Cortex of kidney (tissue), 1 donor: ENCODE measurements at places on chromosomes 2 and 18.

DNA sequence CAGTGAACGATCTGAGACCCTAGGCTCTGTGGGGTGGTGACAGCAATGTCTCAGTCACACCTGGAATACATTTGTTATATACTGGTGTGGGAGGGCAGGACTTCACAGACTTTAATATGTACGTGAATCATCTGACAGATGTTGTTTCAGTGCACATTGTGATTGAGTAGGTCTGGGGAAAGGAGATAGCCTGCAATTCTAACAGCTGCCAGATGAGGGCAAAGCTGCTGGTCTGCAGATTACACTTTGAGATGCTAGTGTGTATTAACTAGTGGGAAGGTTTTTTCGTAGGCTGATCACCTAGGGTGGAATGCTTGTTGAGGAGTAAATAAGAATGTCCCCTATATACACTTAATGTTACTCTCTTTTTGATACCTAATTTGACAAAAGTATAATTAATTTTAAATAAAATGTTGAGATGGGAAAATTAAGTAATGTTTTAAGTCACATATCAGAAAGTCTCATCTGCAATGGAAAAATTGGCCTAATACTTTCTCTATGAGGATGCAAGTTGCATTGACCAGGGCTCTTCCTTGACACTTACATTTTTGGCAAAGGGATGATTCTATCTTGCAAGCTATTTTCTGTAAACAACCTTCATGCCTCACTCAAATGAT, 496.9 kb upstream of the HNMT start:
- no peak for DNase-seq

DNA sequence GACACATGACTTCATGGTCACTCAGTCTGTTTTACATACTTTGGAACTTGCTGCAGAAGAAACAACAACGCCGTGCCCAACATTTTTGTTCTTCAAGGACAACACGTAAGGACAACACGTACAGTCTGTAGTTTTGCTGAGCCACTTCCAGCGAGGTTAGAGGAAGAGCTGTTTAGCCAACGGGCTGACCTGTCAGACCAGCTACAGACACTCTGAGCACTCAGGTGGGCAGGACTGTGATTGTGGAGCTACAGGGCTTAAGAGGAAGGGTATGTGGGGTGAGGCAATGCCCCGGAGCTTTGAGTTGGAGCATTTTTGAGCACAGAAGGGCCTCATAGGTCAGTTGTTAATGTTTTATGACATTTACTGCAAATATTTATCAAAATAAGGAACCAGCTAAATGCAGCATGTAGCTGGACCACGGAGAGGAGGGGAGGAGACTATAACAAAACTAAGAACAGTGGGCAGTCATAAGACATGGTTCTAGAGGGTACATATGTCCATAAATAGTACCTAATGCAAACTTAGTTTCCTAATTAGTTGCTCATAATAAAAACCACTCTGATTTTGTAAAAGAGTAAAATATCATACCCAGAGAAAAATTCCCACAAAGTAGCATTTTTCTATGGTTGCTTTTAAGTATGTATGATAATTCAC, 26.3 kb upstream of the NPC1 start:
- DNase-seq: no peak

- DNase-seq: no peak
These were observed 34.2 kb downstream of the RNU4ATAC start for GRCh38 chr2:121564905-121565304.

DNA sequence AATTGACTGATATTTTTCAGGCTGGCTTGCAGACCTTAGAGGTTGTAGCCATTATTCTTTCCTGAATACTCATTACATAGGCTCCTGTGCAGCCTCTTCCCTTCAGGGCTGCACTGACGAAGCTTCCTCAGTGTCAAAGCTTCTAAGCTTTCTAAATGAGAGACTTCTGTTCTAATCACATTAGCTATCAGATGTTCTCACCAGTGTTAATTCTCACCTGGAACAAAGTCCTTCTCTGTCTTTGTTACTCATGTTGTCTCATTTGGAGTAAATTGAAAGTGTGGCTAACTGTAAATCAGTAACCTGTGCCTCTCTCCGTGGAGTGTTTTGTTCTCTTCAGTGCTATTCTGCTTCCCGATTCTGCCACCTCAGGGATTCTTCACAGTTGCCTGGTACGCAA, 76.9 kb downstream of the MC4R start:
- no peak for DNase-seq

DNA sequence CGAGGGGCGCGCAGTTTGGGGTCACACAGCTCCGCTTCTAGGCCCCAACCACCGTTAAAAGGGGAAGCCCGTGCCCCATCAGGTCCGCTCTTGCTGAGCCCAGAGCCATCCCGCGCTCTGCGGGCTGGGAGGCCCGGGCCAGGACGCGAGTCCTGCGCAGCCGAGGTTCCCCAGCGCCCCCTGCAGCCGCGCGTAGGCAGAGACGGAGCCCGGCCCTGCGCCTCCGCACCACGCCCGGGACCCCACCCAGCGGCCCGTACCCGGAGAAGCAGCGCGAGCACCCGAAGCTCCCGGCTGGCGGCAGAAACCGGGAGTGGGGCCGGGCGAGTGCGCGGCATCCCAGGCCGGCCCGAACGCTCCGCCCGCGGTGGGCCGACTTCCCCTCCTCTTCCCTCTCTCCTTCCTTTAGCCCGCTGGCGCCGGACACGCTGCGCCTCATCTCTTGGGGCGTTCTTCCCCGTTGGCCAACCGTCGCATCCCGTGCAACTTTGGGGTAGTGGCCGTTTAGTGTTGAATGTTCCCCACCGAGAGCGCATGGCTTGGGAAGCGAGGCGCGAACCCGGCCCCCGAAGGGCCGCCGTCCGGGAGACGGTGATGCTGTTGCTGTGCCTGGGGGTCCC, at the start of gene ITGA4:
ITGA4 (plus strand) TSS at position 266 of the 620 bp plus-strand sequence; CDS start at position 535, 269 bp downstream.
- DNase-seq: no peak

DNA sequence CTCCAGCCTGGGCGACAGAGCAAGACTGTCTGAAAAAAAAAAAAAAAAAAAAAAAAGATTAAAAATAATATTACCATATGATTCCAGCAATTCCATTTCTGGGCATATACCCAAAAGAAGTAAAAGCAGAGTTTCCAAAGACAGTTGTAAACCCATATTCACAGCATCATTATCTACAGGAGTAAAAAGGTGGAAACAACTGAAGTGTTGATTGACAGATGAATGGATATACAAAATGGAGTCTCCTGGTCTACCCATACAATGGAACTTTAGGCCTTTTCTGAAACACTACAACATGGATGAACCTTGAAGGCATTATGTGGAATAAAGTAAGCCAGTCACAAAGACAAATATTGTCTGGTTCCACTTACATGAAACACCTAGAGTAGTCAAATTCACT, 5.7 kb downstream of the RNU4ATAC start:
- DNase-seq: no peak

- no peak for DNase-seq
These were observed 108.5 kb upstream of the COL3A1 start for GRCh38 chr2:188865681-188866080.

- no peak for DNase-seq
These were observed 74.3 kb downstream of the GTF3C3 start for GRCh38 chr2:196725218-196725617.

GRCh38 chr2:230938098-230938497, 13.1 kb upstream of the GPR55 start:
- DNase-seq: no peak

GRCh38 chr2:70986499-70987189, 8.0 kb downstream of the TEX261 start:
- DNase-seq: no peak

- no peak for DNase-seq
These were observed 25.0 kb upstream of the ARL5A start for GRCh38 chr2:151853070-151853758.
